ENCODE measurements at places on chromosomes 2 and 18. TPM values are rescaled to one million over a fixed set of nuclear protein-coding genes. Genes with fewer than 3 reads are reported as not detected.

DNA sequence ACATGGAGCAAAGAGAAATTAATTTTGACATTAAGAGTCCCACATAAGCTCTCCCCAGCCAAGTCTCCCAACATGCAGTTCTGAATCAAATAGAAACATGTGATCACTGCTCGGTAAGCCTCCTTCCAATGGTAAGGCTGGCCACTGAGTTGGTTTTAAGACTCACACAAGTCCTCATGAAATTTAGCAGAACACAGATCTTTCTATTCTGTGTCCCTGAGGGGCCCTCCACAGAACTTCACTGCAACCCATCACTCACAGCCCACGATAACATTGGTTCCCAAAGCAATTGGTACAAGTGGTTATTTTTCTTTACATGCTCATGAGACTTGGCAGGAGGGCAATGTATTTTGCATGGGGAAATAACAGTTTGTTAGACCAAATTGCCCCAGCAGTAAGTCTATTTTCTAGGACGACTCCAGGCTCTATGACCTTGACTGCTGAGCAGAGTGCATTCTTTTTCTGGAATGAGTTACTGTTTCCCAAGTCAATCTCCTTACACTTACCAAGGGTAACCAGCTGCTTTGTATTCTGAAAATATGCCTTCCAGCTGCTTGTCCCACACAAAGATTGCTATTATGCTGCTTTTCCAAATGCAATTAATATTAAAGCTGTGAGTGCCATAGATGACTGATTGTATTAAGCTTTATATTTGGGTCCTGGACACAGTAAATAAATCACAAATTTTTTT, 142.3 kb upstream of the TANK start:
- no peak overlapping the region for H3K4me3 ChIP-seq
- no peaks in the 10 kb centered on the region for H3K27me3 ChIP-seq
- no peaks in the 10 kb centered on the region for H3K4me1 ChIP-seq
- H3K36me3 ChIP-seq = no peaks in the 10 kb centered on the region
- no peak overlapping the region for H3K27ac ChIP-seq
- DNase-seq = no peak

DNA sequence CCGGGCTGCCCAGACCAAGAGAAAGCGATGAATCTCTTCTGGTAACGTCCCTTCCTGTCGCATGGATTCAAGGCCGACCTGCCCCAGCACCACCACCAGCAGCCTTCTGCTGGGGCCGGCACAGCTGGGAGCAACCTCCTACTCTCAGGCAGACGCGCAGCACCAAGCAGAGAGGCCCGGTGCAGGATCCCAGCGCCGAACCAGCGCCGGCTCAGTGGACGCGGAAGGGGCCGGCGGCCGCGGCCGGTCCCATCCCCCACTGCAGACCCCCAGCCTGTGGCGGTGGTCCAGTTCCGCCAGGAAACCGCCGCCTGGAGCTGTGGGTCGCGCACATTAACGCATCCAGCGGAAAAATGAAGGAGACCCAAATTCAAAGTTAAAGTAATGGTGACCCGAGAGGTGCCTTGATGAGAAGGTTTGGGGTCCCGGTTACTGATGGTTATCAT, 525 bp upstream of the MAL start:
- H3K27ac ChIP-seq = no peak overlapping the region
- H3K36me3 ChIP-seq = no peaks in the 10 kb centered on the region
- H3K4me3 ChIP-seq = peak overlapping the region; percentile 37
- no peaks in the 10 kb centered on the region for H3K27me3 ChIP-seq

DNA sequence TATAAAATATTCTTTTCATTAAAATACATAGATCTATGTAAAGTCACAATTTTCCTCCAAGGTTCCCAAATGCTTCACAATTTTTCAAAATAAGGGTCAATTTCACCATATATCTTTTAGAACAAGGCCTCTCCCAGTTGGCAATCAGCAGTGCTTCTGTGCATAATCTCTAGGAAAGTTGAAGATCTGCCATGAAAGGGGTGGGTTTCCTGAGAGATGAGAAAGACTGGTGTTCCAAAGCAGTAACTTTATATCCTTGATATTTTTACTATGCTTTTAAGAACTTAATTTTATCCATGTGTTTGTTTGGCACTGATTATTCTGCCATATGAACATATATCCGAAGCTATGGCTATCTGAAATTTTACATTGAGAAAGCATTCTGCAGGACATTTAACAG, 199.4 kb upstream of the CYP26B1 start:
- H3K4me3 ChIP-seq = no peak overlapping the region
- no peaks in the 10 kb centered on the region for H3K4me1 ChIP-seq
- H3K27me3 ChIP-seq = no peaks in the 10 kb centered on the region
- no peak overlapping the region for H3K27ac ChIP-seq

DNA sequence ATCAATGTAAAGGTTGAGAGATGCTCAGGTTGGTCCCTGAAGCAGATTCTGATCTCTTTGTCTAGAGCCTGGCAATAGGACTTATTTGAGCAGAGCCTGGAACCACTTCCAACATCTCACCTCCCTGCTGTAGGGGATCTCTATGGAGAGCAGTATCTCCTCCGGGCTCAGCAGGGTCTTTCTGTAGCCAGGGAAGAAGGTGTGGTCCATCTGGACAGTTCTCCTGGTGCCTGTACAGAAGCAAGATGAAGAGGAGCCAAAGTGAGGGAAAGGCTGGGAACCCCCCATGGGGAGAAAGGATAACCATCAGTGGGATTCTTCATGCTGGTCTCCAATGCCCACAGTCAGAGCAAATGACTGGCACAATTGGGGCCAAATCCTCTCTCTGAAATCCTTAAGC, 34.8 kb downstream of the XDH start:
- no peak for DNase-seq
- no peaks in the 10 kb centered on the region for H3K27me3 ChIP-seq
- no peaks in the 10 kb centered on the region for H3K4me1 ChIP-seq
- H3K36me3 ChIP-seq = no peaks in the 10 kb centered on the region
- no peak overlapping the region for H3K27ac ChIP-seq
- no peak overlapping the region for H3K4me3 ChIP-seq

NETO1 gene
- total RNA-seq = not detected

DNA sequence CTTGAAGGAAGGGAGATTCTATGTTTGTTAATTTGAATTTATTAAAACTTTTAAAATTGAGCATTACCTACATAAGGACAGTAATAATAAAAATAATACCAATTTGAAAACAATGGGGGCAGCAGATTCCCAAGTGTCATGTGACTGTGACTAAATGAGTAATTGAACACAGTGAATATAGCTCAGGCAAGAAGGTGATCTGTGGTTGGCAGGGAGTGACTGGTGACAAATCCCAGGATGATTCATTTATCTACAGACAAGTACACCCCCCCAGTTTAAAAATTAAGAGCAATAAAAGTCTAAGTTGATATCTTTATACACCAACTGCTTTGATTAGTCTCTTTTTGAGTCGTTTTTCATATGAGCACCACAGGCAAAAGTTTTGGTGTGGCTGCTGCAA, 299.5 kb downstream of the ARHGAP15 start:
- no peaks in the 10 kb centered on the region for H3K36me3 ChIP-seq
- no peak for DNase-seq
- no peak overlapping the region for H3K27ac ChIP-seq
- no peaks in the 10 kb centered on the region for H3K4me1 ChIP-seq
- H3K4me3 ChIP-seq = no peak overlapping the region

ZNG1B gene
- total RNA-seq = 1.3 TPM

DNA sequence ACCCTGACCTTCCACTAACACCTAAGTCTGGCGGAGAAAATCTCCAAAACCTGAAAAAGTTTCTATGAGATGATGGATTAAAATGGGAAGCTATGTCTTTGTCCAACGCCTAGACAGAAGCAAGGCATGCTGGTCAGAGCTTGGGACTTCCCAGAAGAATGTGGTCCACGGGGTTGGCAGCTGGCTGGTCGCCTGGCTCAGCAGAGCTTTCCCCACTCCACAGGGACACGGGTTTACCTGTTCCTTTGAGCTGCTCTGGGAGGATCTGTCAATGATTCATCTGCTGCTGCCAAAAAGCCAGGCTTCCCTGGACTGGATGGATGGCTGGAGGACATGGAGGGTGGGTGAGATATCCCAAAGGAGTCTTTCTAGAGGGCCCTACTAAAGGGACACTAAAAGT, 10.8 kb downstream of the MBOAT2 start:
- no peak overlapping the region for H3K27ac ChIP-seq
- no peaks in the 10 kb centered on the region for H3K36me3 ChIP-seq
- H3K27me3 ChIP-seq = no peaks in the 10 kb centered on the region
- no peak overlapping the region for H3K4me3 ChIP-seq
- peaks cover 9% of the 10 kb centered on the region for H3K4me1 ChIP-seq

SLC11A1 gene
- 16.4 TPM for total RNA-seq

GRCh38 chr2:118968042-118968441, 26.0 kb downstream of the MARCO start:
- H3K27me3 ChIP-seq = no peaks in the 10 kb centered on the region
- no peaks in the 10 kb centered on the region for H3K4me1 ChIP-seq
- no peak for DNase-seq
- H3K4me3 ChIP-seq = no peak overlapping the region
- no peak overlapping the region for H3K27ac ChIP-seq

DNA sequence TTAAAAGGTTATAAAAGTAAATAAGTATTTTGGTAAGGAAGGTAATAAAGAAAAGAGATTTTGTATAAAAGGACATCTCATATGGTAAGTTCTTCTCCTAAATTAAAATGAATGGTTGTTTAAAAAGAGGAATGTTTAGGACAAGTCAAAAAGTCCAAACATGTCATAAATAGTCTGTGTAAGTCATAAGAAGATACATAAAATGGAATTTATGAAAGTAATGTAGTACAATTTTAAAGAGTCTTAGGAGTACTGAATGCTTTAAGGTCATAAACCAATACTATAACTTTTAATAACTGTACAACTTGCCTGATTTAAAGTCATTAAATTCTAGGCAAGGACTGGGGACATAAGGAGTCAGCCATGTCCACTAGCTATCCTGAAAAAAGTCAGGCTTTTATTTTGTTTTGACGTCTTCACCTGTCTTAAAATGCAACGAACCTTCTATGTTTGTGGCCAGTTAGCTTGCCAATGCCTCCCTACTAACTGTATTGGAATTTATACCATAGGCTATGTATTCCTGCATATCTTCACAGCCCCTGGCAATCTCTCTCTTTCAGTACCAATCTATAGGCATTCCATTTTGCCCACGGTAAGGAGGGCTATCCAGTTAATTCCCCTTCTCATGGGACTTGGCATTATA, 312.3 kb upstream of the LRRTM4 start:
- no peak overlapping the region for H3K4me3 ChIP-seq
- H3K4me1 ChIP-seq = no peaks in the 10 kb centered on the region
- H3K27me3 ChIP-seq = no peaks in the 10 kb centered on the region

DNA sequence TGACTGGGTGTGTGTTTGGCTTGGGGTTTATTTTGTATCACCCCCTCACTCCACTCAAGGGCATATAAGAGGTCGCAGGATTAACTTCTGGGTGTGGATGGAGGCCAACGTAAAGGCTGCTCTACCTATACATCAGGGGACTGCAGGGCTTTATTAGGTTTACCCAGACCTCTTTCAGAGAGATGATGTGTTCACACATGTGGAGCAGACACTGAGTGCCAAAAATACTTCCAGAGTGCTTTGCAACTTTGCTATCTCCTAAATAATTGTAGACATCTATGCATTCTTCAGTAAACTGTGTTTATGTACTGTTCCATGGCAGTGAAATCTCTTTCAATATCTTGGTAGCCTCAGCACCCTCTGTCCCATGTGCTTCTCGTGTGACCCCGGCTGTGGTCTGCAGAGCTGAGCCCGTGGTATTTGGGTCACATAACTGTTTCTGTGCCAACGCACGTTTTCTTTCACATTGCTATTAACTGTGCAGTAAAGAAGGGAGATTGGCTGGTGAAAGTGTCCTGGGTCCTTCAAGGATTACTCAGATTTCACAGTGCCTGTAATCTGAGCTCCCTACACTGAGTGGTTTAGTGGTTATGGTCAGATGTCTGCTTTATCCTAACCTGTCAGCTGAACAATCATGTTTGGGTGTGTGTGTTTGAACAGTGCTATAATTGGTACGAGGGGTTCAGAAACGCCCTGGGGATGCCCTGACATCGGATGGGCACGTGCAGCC, 208.1 kb downstream of the VAPA start:
- H3K4me1 ChIP-seq = peaks cover 9% of the 10 kb centered on the region
- H3K4me3 ChIP-seq = no peak overlapping the region
- no peak for DNase-seq
- no peaks in the 10 kb centered on the region for H3K36me3 ChIP-seq

- DNase-seq = no peak
- no peak overlapping the region for H3K4me3 ChIP-seq
- no peaks in the 10 kb centered on the region for H3K36me3 ChIP-seq
- no peak overlapping the region for H3K27ac ChIP-seq
- H3K27me3 ChIP-seq = no peaks in the 10 kb centered on the region
These were observed 4.4 kb downstream of the MAP4K3 start for GRCh38 chr2:39432701-39433100.

TPGS2 gene
- total RNA-seq = 165 TPM

- no peaks in the 10 kb centered on the region for H3K36me3 ChIP-seq
- no peak overlapping the region for H3K4me3 ChIP-seq
- DNase-seq = no peak
- no peaks in the 10 kb centered on the region for H3K27me3 ChIP-seq
- no peak overlapping the region for H3K27ac ChIP-seq
These were observed 128.5 kb upstream of the RAB12 start for GRCh38 chr18:8480506-8481328.

DNA sequence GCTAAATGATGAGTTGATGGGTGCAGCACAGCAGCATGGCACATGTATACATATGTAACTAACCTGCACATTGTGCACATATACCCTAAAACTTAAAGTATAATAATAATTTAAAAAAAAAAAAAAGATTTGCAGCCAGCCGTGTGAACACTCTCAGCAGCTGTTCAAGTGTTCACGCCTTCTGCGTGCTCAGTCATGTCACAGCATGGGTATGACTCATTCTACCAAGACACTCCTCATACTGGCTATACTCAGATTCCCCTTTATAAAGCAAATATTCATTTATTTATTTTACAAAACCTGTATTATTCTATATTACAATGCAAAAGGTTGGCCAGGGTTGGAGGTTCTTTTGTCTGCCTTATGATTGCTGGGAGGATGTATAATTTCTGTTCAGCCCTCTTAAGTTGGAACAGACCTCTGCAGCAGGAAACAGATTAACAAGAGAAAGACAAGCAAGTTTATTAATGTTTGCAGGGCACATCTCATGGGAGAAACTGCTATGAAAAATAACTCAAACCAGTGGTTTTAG, 1230.6 kb upstream of the CHAC2 start:
- H3K27me3 ChIP-seq = no peaks in the 10 kb centered on the region
- no peak overlapping the region for H3K27ac ChIP-seq
- no peaks in the 10 kb centered on the region for H3K4me1 ChIP-seq
- no peak for DNase-seq
- H3K36me3 ChIP-seq = no peaks in the 10 kb centered on the region

GRCh38 chr2:205764270-205764746, 82.0 kb downstream of the NRP2 start:
- no peak overlapping the region for H3K27ac ChIP-seq
- H3K36me3 ChIP-seq = no peaks in the 10 kb centered on the region
- H3K4me3 ChIP-seq = no peak overlapping the region
- H3K4me1 ChIP-seq = peaks cover 8% of the 10 kb centered on the region
- no peak for DNase-seq

GRCh38 chr2:109400102-109400501, 213.7 kb downstream of the SEPTIN10 start:
- no peak overlapping the region for H3K27ac ChIP-seq
- peaks cover 3% of the 10 kb centered on the region for H3K36me3 ChIP-seq
- no peak for DNase-seq
- no peaks in the 10 kb centered on the region for H3K27me3 ChIP-seq
- peaks cover 6% of the 10 kb centered on the region for H3K4me1 ChIP-seq
- no peak overlapping the region for H3K4me3 ChIP-seq

Data from ascending aorta (tissue), 2 donors.